Activated CD4-positive, alpha-beta T cell treated with anti-CD3 and anti-CD28 coated beads for 1 hour (primary cell): ENCODE measurements at places on chromosomes 1 and 21.

DNA sequence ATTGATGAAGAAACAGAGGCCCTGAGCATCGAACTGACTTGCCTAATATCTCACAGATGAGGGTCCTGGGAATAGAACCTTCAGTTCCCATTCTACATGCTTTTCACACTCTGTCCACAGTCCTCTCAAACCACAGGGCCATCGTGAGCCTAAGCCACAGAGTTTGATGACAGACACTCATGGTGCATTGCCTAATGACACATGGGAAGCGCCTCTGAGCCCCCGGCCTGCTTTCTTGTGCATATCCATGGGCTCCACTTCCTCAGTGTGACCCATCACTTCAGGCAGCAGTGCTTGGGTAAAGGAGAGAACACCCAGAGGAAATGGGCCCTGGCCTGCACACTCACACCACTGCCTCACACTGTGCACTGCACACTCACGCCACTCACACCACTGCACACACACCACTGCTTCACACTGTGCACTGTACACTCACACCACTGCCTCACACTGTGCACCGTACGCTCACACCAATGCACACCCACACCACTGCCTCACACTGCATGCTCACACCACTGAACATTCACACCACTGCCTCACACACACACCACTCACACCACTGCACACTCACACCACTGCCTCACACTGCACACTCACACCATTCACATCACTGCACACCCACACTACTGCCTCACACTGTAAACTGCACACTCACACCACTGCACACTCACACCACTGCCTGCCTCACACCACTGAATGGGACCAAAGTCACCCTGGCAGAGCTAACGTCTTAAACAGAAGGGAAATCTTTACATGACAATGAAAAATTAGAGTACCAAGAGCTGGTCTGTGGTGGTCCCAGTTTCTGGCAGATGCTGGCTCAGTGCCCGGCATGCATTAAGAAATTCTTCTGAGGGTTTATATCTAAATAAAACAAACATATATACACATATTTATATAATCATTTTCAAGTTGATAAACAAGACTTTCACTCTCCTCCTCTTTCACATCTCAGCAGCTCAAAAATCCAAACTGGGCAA, 53.0 kb downstream of the KANK4 start:
- DNase-seq, result no peak

- DNase-seq, result no peak
Observed at GRCh38 chr1:44049839-44050238, 18.6 kb upstream of the SLC6A9 start.

GRCh38 chr1:210467440-210468043, 138.8 kb downstream of the HHAT start:
- DNase-seq, result no peak

- no peak for DNase-seq
Observed at GRCh38 chr1:46012236-46012635, 120.2 kb downstream of the PIK3R3 start.

DNA sequence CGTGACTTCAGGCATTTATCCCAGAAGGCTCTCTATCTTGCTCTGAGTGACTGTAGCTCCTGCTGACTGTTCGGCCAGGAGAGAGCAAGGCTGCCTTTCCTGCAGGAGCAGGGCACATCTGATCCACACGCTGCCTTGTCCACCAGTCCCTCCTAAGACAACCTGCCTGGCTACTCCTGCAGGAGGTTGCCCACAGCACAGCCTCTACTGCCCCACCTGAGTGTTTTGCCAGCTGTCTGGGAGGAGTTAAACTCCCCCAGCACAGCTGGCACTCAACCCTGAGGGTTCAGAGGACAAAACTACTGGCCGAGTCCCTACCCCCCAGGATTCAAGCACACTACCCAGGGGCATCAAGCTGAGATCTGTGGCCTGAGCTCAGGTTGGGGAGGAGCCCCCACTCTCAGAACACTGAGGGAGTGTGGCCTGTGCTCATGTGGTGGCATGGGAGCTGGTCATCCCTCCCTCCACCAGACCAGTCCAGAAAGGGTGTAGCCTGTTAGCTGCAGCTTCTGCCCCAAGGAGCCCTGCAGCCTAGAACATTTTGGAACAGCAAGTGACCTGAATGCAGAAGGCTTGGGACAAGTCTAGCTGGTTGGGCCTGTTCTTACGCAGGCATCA, 237.3 kb downstream of the SLC44A5 start:
- no peak for DNase-seq
